ENCODE measurements at places on chromosomes 2 and 18.

DNA sequence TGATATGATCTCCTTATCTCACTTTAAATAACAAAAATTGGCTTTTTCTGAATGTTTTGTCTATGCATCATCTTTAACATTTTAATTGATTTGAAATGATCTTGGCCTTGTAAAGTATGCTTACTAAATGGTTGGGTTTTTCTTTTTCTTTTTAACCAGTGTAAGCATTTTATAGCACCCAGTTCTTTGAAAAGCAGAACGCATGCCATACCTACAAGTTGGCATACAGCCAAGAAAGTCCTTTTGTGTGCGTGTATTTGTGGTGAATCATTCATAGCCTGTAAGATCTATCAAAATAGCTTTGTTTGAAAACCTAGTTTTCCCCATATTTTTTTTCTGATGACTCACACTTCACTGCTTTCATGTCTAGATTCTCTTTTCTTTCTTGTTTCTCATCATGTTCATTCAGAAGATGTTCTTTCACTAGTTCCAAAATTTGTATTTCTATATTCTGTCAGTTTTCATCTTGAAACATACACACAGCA lies 4.1 kb upstream of the VRK2 start:
- no peak for DNase-seq

DNA sequence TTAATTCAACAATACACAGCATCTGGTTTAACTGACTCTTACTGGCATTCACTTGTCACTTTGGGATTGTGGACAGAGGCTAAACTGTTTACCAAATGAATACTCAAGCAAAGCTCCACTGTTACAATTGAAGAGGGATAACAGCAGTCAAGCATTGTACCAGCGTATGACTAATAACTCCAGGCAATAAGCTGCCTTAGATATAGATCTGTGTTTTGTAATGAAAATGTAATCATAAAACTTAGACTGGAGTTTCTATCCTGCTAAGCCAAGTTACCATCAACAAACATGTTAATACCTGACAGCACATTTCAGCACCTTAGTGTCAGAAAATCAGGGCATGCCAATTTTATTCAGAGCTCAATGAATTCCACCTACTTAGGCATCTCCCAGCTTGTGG lies 889.5 kb downstream of the EPHA4 start:
- DNase-seq = no peak

DNA sequence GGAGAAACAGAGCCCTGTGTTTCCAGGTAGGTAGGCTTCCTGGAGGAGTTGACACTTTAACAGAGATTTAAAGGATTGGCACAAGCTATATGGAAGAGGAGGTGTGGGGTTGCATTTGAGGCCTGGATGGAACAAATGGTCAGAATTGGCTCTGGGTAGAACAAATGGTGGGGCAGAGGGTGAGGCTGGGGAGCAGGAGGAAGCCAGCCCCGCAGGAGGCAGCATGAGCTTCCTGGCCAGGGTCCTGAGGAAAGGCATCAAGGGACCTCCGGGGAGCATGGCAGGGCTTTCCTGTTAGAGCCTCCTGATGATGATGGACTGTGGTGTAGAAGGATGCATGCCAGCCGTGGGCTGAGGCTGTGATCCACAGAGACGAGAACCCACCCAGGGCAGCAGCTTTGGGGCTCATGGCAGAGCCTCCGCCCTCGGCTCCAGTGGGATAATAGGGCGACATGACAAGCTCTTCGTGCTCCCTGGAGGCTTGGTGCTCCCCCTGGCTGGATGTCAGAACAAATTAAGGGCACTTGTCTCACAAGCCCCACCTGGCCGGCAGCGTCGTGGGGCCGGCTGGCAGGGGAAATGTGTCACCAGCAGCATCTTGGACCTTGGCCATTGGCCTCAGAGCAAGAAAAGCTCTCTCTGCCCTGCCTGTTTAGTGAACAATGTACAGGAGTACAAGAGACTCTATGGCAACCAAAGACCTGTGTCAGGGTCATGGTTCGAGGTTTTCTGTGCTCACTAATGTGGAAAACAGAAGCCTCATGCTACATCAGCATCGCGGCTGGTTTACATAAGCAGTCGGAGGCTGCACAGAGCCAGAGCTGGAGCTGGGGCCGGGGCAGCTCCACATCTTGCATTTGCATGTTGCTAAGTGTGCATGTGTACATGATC lies 153.5 kb downstream of the MYCN start:
- DNase-seq = no peak

DNA sequence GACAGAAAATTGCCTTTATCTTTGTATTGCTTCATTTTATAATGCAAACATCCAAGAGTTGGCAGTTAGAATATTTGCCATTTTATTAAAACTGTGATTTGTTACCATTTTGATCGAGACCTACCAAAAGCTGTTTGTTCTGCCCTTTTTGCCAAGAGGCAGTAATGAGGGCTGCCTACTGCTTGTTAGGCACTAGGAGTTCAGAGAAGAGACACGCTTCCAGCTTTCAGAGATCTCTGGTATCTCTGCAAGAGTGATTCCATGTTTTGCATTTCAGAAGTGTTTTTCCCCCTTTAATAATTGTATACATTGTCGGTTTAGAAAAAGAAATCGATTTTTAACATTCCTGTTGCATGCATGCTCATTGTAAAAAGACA lies 628 bp downstream of the MRPL30 start:
- DNase-seq = no peak

GRCh38 chr2:41736105-41736567 lies 311.7 kb upstream of the PKDCC start:
- DNase-seq = no peak

GRCh38 chr2:239348563-239349452 lies 52.0 kb downstream of the HDAC4 start:
- DNase-seq = no peak

DNA sequence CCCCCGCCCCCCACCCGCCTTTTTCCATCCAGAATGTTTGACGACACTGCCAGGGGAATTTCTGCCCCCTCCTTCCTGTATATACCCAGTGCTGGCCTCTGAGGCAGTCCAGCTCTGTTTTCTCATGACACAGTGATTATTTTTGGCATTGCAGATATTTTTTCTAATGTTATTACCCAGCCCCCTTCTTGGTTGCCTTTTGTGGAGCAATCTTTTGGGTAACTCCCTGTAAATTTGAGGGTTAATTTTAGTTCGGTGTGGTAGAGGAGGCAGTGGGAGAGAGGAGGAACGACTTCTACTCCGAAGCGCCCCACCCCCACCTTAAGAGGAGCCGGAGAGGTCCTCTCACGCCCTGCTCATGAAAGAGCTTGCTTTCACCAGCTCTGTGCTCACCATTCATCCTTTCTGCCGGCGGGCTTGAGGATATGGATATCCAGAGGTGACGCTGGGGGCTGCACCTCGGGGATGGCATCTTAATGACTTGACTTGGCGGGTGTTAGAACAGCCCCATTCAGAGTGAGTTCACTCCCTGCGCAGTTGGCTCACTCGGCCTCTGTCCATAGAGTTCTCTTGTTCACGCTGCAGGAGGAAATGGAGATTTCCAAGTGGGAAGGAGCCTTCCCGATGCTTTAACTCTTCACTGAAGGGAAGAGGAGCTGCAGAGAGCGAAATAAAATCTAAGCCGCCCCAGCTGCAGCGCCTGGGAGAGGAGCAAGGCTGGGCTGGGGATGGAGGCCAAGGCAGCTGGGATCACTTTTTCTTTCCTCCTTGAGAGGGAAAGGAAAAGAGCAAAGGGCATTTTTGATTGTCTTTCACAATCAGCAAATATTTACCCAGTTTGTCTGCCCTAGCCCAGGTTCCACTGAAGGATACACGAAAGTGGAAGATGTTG lies 38.4 kb downstream of the EPAS1 start:
- no peak for DNase-seq

DNA sequence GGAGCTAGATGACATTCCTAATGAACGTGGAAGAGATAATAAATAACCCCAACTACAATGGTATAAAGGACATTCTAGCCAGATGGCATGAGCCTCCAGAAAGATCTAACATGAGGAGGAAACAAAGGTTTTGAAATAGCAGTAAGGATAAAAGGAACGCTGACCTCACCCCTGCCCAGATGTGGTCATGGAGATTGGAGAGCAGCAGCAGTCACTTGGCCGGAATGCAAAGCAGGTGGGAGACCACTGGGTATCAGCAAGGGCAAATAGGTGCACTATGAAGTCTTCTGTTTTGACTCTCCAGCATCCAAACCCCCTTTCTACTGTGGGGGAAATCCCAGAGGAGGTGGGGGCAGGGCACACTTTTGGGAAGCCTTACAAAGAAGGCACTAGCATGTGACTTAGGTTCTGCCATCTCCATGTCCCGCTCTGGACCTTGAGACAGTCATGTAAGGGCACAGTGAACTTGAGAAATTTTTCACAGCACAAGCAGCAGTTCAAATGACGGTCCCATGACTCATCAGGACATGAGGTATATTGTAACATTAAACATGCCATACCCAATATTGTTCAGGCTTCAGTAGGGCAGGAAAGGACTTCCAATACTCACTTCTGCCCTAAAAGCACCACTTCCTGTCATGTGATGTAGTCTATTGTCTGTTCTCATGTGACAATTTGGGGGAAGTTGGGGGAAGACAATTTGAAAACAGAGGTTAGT lies 55.2 kb downstream of the METTL4 start:
- no peak for DNase-seq

GRCh38 chr2:241187918-241188234 lies 601 bp upstream of the ANO7 start:
- DNase-seq = no peak

DNA sequence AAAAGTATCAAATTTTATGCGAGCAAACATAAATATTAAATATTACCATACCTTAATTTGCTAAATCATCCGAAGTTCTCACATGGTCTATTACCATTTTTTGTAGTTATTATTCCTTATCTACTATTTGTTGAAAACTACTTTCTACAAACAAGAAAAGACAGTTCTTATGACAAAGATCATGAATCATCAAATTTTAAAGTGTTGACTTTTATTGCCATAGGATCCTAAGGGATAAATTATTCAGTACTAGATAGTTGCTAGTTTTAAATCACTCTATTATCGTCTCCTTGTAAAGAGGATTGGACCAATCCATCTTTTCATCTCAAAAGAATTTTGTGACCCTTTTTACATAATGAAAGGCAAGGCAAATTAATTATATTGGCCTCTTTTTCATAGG lies 523.6 kb upstream of the TMEFF2 start:
- no peak for DNase-seq

GRCh38 chr18:79941473-79942119 lies 9.9 kb downstream of the SLC66A2 start:
- DNase-seq = no peak

DNA sequence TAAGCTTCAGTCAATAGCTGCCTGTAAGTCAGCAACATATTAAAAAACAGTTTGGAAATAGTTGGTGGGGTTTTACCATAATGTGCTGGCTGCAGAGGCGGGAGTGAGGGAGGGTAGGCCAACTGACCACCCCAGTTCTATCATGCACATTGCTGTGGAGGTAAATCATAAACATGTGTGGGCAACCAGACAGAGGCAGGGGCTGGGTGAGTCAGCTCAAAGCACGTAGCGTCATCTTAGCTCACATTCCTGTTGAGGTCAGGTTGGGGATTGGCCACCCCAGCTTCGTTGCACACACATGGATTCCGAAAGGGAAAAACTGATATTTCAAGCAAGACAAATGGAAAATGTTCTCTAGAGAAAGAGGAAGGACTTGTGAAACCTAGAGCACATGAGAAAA lies 19.5 kb downstream of the GPR45 start:
- no peak for DNase-seq

DNA sequence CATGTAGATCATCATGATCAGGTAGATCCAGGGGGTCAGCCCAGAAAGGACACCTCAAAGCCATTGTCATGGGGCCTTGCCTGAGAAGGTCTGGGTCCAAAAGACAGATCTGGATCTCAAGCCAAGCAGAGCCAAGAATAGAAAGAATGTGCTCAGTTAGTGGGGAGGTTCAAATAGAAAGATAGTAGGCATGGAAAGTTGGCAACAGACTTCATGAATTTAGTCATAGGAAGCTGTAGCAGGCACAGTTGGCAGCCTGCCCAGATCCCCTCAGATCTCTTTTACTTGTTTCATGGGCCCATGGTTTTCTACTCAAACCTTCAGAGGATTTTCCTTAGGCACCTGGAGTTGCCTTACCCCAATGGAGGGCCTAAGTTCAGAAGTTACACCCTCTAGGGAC lies 767.0 kb downstream of the SLC4A3 start:
- DNase-seq = no peak

- no peak for DNase-seq
Observed at GRCh38 chr2:144270951-144271350, 249.0 kb downstream of the ZEB2 start.

Data from activated CD8-positive, alpha-beta memory T cell treated with anti-CD3 and anti-CD28 coated beads for 24 hours (primary cell).